ENCODE measurements at places on chromosomes 3 and 15.

DNA sequence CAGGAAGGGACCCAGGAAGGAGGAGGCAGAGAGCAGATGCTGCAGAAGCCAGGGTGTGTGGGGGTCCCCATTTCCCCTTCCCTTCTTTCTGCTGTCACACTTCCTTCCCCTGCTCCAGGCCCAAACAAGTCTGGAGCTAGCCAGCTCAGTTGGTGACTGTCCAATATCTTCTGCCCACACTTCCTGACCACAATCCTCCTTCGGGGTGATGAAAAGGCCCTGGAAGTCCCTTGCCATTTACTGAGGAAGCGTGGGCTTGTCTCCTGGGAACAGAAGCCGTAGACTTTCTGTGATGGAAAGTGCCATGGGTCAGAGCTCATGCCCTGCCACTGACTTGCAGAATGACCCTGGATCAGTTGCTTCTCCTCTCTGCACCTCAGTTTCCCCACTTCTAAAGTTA, 39.0 kb downstream of the ANAPC13 start:
- peaks cover 60% of the 10 kb centered on the region for H3K27me3 ChIP-seq
- H3K36me3 ChIP-seq, result peaks cover 3% of the 10 kb centered on the region
- no peaks in the 10 kb centered on the region for H3K4me1 ChIP-seq

- no peak overlapping the region for H3K27ac ChIP-seq
- H3K36me3 ChIP-seq, result no peaks in the 10 kb centered on the region
- H3K4me1 ChIP-seq, result no peaks in the 10 kb centered on the region
- DNase-seq, result no peak
- no peak overlapping the region for H3K4me3 ChIP-seq
- H3K27me3 ChIP-seq, result peaks cover 29% of the 10 kb centered on the region
These were observed 44.6 kb downstream of the SLC12A1 start for GRCh38 chr15:48250640-48251076.

DNA sequence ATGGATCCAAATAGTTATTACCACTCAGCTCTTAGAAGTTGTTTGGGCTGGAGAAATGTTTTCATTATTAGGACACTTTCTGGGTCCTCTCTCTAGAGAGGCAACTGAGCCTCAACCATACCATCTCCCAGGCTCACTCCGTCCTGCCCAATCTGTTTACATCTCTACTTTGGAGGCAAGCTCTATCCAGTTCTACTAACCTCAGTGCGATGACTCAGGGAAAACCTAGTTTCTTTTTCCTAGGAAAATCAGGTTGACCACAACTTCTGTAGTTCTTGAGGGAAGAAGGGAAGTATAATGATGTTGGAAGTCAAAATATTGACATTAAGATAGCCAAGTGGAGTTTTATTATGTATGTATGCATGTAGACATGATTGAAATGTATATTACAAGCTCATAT, 40.4 kb downstream of the LPP start:
- no peaks in the 10 kb centered on the region for H3K27me3 ChIP-seq
- peaks cover 51% of the 10 kb centered on the region for H3K4me1 ChIP-seq
- no peak overlapping the region for H3K4me3 ChIP-seq
- H3K36me3 ChIP-seq, result no peaks in the 10 kb centered on the region
- no peak overlapping the region for H3K27ac ChIP-seq
- DNase-seq, result no peak

DNA sequence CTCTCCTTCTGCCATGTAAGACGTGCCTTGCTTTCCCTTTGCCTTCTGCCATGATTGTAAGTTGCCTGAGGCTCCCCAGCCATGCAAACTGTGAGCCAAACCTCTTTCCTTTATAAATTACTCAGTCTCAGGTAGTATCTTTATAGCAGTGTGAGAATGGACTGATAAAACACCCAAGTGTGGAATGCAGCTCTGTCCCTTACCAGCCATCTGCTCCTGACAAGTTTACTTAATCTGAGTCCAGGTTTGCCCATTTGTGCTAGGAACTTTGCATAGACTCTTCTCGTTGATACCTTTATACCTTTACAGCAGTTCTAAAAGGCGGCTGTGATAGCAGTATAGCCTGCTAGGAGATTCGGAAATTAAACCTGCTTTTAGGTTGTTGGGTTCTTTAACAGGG, 48.1 kb downstream of the SLC25A26 start:
- no peak overlapping the region for H3K27ac ChIP-seq
- H3K27me3 ChIP-seq, result no peaks in the 10 kb centered on the region
- H3K4me3 ChIP-seq, result no peak overlapping the region
- no peaks in the 10 kb centered on the region for H3K4me1 ChIP-seq
- peaks cover 8% of the 10 kb centered on the region for H3K36me3 ChIP-seq

DNA sequence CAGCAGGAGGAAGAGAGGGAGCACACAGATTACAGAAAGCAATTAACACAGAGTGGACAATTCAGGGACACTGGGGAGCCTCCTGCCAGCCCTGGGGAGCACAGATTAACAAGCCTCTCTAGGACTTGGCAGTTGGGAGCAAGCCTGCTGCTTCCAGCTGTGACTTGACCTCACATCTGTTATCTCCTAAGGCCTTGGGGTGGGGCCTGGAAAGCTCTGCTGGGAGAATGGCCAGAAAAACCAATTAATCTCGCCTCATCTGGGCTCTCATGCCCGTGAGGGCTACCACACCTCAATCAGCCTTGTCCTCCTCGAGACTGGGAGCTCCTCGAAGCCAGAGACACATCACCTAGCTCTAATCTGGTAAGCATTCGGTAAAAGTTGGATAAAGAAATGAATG, 39.1 kb downstream of the SEMA5B start:
- no peak overlapping the region for H3K27ac ChIP-seq
- H3K27me3 ChIP-seq, result peaks cover 63% of the 10 kb centered on the region
- H3K4me3 ChIP-seq, result no peak overlapping the region
- no peaks in the 10 kb centered on the region for H3K4me1 ChIP-seq

DNA sequence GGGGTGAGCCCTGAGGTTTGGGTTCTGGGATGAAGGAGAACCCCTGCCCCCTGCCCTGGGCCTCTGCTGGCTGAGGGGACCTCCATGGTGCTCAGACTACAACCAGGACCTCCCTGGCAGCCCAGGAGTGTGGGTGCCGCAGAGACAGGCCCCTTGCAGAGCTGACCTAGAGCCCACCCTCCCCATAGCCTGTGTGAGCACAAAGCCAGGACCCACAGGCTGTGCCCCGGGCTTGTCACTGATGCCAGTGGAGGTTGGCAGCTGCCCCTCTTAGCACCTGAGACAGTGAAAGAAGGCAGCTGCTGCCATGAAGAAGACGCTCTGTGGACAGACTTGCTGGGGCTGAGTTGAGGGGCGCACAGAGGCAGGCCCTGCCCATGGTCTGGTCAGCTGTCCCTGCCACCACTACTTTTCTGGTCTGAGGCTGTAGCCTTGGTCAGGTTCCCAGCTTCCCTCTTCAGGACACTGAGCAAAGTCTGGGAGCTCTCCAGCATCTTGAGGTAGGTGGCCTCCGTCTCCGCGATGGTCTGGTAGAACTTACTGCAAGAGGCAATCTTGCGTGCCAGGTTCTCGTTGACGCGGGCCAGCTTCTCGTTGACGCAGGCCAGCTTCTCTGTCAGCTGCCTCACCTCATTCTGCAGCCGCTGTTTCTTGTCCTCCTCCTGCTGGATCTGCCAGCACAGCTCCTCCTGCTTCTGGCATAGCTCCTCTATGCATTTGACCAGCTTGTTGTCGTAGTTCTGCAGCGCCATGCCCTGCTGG, 23.0 kb downstream of the USP4 start:
- no peak overlapping the region for H3K4me3 ChIP-seq
- H3K27me3 ChIP-seq, result no peaks in the 10 kb centered on the region
- no peaks in the 10 kb centered on the region for H3K4me1 ChIP-seq

DNA sequence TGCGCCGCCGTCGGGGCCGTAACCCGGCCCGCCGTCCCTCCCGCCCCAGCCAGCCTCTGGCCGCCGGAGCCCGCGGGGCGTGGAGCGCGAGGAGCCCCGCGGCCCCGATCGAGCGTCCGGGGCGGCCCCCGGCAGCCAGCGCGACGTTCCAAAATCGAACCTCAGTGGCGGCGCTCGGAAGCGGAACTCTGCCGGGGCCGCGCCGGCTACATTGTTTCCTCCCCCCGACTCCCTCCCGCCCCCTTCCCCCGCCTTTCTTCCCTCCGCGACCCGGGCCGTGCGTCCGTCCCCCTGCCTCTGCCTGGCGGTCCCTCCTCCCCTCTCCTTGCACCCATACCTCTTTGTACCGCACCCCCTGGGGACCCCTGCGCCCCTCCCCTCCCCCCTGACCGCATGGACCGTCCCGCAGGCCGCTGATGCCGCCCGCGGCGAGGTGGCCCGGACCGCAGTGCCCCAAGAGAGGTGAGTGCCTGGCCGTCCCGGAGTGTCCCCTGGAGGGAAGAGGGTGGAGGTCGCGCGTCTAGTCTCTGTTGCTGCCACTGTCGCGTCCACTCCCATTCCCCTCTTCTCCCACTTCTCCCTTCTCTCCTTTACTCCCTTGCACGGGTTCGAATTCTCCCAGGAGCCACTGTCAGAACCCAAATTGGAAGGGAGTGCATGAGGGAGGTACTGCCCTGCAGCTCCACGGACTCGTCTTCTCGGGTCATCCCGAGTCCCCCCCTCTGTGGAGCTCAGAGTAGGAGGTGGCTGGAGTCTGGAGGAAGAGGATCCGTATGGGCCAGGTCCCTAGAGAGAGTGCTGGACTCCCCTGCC, 585 bp downstream of the CSK start:
- peaks cover 78% of the 10 kb centered on the region for H3K4me1 ChIP-seq
- peak overlapping the region; percentile 90 for H3K27ac ChIP-seq
- no peaks in the 10 kb centered on the region for H3K27me3 ChIP-seq
- DNase-seq, result peak; percentile 61
- H3K36me3 ChIP-seq, result peaks cover 65% of the 10 kb centered on the region

DNA sequence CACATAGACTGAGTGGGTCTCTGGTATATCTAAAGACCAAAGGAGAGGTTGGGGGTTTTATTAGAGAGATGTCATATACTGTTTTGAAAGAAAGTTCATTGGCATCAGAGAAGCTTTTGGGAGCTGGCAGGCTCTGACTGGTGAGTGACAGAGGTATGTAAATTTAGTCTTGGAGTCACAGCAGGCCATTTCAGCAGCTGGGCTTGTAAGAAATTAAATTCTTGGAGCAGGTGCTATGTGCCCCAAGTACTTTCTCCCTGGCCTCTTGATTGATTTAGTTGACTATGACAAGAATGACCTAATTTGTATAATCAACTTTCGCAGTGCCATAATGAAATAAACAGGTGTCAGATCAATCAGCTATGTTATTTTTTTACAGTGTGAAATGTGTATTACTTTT, 47.8 kb upstream of the CDAN1 start:
- no peaks in the 10 kb centered on the region for H3K4me1 ChIP-seq
- H3K27ac ChIP-seq, result no peak overlapping the region
- H3K36me3 ChIP-seq, result peaks cover 6% of the 10 kb centered on the region

GRCh38 chr15:70299931-70300869, 202.5 kb upstream of the TLE3 start:
- DNase-seq, result peak; percentile 80
- peak overlapping the region; percentile 21 for H3K27ac ChIP-seq
- no peaks in the 10 kb centered on the region for H3K27me3 ChIP-seq
- peak overlapping the region; percentile 53 for H3K4me3 ChIP-seq

GRCh38 chr3:47342151-47342550, 38.7 kb upstream of the PTPN23 start:
- H3K27me3 ChIP-seq, result no peaks in the 10 kb centered on the region
- no peak for DNase-seq
- peak overlapping the region; percentile 10 for H3K27ac ChIP-seq
- no peak overlapping the region for H3K4me3 ChIP-seq
- no peaks in the 10 kb centered on the region for H3K4me1 ChIP-seq

GRCh38 chr15:35932531-35932930, 386.6 kb upstream of the DPH6 start:
- H3K27ac ChIP-seq, result no peak overlapping the region
- no peak overlapping the region for H3K4me3 ChIP-seq
- H3K4me1 ChIP-seq, result no peaks in the 10 kb centered on the region
- no peaks in the 10 kb centered on the region for H3K27me3 ChIP-seq
- no peaks in the 10 kb centered on the region for H3K36me3 ChIP-seq
- no peak for DNase-seq

GRCh38 chr3:99836681-99837080, 19.0 kb downstream of the CMSS1 start:
- no peak overlapping the region for H3K4me3 ChIP-seq
- H3K36me3 ChIP-seq, result no peaks in the 10 kb centered on the region
- DNase-seq, result no peak
- H3K4me1 ChIP-seq, result no peaks in the 10 kb centered on the region
- H3K27me3 ChIP-seq, result no peaks in the 10 kb centered on the region

Measured in effector memory CD8-positive, alpha-beta T cell (primary cell).